ENCODE measurements at places on chromosomes 3 and 15. TPM values are rescaled to one million over a fixed set of nuclear protein-coding genes. Genes with fewer than 3 reads are reported as not detected.

- DNase-seq, result peak; percentile 88
Observed at GRCh38 chr3:33658991-33659848, 58.8 kb downstream of the CLASP2 start.

BFSP2 gene
- total RNA-seq, result not detected

GRCh38 chr15:67839499-67839928 is 331 bp downstream of the RNU6-1 start:
- peak; percentile 27 for DNase-seq

RPS17 gene
- 2,617 TPM for total RNA-seq

- DNase-seq, result no peak
Observed at GRCh38 chr3:25044762-25045710, 383.0 kb upstream of the RARB start.

DNA sequence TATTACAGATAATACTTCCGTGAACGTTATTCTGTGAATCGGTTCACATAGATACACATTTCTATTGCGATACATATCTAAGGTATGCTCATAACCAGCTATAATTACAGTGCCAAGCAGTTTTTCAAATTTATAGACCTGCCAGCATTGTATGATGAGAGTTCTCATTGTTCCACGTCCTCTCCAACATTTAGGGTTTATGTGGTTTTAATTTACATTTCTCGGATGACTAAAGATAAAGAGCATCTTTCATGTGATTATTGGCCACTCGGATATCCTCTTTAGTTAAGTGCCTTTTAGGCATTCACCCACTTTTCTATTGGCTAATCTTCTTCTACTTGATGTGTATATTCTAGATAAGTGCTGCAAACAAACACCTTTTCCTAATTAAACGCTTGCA is 134.7 kb upstream of the CCDC54 start:
- DNase-seq, result no peak

TMCO5A gene
- not detected for total RNA-seq

PLA2G4E gene
- not detected for total RNA-seq

DNA sequence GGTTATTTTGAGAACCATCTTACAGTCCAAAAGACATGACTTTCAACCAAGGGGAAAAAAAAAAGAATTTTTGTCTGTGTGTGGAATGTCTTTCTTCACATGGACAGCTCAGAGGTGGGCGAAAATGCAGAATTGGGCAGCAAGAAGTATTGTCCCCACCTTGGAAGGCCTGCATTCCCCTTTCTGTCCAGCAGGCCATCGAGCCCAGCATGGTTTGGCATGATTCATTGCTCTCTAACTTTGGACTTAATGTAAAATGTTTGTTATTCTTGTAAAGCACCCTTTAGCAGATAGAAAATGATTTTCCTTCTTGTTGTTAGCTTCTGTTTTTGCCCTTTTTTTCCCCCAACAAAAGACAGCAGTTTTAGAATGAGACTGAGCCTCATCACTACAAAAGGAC is 12.4 kb downstream of the MYO1E start:
- no peak for DNase-seq

DNA sequence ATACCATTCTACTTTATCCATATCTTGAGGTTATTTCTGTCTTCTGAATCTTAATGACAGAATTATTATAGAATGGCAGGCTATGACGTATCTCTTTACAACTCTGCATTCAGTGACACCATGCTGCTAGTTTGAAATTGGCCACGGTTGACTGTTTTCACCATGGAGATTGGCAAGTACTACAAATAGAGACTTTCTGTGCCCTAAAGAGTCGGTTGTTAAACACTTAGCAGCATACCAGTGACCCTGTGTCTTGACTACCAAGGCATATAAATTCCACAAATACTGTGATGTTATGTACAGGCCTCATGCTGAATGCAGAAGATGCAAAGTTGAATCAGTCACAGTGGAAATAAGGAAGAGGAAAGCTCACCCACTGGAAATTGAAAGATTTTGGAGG is 67.0 kb upstream of the CADPS start:
- no peak for DNase-seq

DNA sequence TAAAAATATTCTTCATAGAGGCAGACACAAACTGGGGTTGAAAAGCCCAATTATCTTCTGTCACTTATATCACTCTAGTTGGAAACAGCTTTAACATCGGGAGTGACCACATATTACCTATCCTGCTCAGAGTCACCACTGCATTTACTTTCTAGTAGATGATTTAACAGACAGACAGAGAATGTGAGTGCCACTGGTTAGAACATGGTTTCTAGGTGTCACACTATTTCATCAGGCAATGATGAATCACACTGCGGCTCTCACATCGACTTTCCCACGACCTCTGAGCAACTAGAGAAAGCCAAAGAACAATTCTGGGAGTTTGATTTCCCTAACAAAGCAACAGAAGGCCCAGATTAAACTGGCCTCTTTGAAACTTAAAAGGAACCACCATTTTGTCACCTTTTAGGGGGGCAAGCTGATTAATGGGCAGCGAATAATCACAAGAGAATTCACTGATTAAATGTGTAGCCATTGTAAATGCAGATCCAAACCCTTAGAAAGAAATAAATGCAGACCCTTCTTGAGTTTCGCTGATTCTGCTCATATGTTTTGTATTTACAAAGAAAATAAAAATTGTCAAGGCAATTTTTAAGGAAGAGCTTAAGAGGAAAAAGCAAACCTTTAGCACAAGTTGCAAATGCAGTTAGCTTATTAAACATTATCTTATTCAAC is 112.6 kb upstream of the KBTBD8 start:
- peak; percentile 11 for DNase-seq

DNA sequence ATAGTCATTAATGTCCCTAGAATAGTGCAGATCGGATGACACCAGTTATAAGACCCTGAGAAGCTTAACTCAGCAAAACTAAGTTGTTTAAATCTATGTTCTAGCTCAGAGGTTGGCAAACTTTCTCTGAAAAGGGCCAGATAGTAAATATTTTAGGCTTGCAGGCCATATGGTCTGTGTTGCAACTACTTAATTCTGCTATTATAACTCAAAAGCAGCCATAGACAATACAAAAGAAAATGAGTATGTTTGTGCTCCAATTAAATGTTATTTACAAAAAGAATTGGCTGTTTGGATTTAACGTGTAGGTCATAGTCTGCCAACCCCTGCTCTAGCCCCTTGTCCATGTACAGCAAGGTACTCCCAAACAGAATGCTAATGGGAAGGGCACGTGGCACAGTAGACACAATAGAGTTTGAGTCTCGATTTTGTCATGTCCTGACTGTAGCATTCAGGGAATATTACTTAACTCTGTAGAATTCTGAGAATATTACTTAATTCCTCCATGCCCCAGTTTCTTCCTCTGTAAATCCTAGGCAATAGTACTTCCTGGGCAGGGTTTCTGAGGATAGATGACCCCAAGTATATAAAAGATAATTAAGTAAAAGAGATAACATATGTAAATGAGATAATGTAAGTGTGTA is 70.5 kb upstream of the ATP2C1 start:
- no peak for DNase-seq

CIAO2A gene
- total RNA-seq, result 69.4 TPM

FAM81A gene
- not detected for total RNA-seq

Data from IMR-90 (cell line).